ENCODE measurements at places on chromosomes 2 and 18.

DNA sequence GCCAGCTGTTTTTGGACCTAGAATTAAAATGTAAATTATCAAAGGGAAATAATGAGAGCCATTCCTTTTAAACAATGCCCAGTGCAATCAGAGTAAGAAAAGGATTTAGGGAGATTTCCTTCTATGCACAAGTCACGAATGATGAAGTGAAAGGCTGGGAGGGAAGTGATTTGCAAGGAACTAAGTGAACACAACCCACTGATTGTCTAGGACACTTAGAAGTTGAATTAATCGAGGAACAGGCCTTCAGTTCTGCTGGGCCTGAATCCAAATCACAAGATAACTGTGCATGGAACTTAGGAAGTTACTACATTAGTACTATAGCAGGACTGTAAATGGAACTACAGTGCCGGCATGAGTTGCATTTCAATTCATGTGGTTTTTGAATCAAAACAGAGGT, 17.7 kb downstream of the MAP2 start:
- no peak for DNase-seq

- DNase-seq: no peak
Measured at GRCh38 chr2:86633155-86633651, 9.5 kb upstream of the RNF103 start.

- no peak for DNase-seq
Measured at GRCh38 chr2:108571286-108571685, 37.0 kb downstream of the LIMS1 start.

DNA sequence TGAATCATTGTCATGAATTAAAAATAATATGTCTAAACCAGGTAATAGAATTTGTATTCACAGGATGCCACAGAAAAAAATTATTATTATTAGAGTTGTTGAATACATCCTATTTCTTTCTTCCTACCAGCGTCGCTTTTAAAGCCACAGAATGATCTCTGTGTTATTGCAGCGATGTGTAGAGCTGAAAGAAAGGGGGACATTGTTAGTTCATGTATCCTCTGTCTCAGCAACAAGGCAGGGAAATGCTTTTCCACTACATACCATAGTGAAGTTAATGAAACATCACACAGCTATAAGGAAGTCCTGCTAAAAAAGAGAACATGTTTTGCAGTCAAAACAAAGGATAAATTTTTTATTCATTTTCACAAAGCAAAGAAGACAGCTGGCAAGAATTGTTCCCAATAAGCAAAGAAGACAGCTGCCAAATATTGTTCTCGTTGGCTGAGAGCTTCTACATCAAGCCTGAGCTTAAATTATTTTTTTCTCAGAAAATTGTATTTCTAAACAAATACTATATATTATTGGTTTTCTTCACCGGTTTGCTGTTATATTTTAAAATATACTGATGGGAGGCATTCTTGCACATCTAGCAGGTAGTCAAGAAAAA, 1234.4 kb downstream of the SUCLG1 start:
- DNase-seq: no peak

- no peak for DNase-seq
Measured at GRCh38 chr2:218736531-218736930, 25.9 kb downstream of the TTLL4 start.

DNA sequence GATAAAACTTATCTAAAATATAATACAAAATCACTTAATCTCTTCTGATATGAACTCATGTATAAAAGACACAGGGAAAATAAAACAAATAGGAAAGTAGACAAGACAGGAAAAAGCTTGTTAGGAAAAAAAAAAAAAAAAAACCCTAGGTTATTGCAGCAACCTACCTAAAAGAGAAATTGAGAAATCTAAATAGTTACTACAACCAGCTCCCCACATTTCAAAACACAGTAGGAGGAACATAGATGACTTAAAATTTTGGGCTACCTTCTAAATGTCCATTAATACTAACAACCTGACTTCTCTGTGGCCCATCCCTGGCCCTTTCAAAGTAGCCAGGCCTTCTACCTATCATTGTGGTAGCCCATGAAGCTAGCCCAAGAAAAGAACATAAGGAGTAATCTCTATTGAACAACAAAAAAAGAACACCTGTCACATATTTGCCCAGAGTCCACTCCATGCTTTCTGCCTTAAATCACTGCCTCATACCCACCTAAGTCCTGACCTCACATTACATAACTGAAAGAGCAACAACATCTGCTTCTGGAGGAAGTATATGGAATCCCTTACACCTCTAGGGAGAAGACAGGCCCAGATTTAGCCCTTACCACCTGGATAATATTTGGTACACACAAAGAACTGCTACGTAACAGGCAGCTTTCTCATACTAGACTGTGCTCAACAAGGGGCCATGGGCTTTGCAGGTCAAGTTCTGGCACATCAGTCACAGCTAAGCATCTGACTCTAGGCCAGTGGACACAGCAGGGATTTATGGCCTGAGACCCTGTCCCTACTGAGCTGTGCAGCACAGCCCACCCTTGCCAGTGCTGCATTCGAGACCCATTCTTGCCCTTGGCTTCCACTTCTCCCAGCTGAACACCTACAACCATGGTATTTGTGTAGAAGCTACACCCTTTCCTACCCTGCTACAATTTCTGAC, 8.5 kb downstream of the SUCLG1 start:
- DNase-seq: no peak

DNA sequence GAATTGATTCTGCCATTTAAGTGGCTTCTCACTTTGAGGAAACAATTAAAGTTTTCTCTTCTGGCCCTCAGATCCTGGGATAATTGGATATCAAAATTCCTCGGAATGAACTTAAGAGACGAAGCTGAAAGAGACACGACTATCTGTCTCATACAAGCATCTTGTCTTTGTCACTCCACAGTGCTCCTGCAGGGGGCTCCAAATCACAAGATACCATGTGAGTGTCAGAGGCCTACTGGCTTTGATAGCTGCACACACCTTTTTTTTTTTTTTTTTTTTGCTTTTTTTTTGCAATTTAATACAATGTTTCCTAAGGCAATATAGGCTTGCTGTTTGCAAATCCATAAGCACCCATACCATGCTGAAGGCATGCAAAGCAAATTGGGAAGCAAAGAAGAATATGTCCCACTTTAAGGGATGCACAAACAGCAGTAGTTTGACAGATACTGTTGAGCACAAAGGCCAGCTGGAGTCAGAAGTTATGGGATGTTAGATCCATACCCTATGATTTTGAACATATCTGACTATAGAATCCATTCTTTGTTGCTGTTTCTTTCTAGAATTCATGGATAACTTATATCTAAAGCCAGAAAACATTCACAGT, 109.0 kb upstream of the CBLN2 start:
- DNase-seq: peak; percentile 37

GRCh38 chr18:4142876-4143275, 312.2 kb downstream of the DLGAP1 start:
- DNase-seq: no peak

DNA sequence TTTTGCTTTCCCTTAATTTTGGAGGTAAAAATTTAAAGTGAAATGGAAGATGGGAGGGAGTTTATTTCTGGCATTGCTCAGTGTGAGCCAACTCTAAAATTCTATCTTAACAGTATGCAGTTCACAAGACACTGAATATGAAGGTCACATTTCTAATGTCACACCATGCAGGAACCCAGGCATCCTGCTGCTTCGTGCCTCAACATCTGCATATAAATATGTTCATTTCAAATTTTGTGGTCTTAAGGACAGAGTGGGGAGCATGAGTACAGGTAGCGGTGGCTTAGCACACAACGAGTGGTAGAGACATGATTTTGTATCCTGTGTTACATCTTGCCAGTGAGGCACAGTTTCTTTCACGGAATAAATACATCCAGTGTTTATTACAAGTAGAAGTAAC, 102.4 kb downstream of the ARL4C start:
- no peak for DNase-seq

DNA sequence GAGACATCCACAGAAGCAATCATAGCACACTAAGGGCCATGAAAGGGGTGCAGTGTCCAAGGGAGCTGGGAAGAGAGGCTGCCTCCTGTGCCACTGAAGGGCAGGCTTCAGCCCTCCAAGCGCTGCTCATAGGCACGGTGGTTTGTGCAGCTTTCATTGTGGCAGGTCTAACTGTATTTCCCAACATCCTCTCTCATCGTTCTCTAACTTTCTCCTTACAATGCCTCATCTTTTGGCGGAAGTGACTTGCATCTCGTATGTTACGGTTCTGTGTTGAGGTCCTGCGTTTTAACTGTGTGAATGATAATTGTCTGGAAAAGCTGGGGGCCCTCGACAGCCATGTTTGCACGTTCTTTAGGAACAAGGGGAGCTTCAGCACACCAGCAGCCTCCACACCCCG, 213.9 kb downstream of the GBX2 start:
- no peak for DNase-seq

DNA sequence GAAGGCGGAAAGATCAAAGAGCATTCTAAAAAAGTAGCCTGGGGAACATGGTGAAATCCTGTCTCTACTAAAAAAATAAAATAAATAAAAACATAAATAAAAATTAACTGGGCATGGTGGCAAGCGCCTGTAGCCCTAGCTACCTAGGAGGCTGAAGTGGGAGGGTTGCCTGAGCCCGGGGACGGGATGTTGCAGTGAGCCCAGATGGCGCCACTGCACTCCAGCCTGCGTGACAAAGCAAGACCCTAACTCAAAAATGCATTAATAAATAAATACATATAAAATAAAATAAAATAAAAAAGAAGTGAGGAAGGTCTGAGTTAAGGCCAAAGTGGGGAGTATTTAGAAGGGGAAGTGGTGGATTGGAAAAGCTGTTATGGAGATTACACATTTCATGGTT, 1.3 kb upstream of the PSMD14 start:
- DNase-seq: no peak

DNA sequence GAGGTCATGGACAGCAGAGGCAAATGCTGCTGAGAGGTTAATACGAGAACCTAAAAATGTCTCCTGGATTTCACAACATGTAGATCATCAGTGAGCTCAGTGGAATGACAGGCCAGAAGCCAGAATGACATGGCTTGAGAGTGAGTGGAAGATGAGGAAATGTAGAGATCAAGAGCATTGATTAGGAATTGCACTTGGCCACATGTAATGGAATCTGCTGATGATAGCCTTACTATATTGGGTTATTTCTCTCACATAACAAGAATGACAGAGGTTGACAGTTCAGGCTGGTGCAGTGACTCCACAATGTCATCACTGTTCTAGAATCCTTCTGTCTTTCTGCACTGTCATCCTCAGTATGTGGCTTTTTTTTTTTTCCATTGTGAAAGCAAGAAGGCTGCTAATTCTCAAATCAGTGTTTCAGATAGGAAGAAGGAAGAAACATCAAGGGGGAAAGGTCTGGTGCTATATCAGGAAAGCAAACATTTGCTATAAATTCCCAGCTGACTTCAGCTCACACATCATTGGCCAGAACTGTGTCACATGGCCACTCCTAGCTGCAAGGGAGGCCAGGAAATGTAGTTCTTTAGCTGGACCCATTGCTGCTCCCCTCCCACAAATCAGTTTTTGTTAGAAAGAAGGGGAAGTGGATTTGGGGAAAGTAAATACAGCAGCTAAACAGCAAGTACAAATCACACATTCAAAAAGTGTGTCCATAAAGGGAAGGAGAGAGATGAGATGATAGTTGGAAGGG, 127.2 kb downstream of the FAM161A start:
- DNase-seq: no peak

DNA sequence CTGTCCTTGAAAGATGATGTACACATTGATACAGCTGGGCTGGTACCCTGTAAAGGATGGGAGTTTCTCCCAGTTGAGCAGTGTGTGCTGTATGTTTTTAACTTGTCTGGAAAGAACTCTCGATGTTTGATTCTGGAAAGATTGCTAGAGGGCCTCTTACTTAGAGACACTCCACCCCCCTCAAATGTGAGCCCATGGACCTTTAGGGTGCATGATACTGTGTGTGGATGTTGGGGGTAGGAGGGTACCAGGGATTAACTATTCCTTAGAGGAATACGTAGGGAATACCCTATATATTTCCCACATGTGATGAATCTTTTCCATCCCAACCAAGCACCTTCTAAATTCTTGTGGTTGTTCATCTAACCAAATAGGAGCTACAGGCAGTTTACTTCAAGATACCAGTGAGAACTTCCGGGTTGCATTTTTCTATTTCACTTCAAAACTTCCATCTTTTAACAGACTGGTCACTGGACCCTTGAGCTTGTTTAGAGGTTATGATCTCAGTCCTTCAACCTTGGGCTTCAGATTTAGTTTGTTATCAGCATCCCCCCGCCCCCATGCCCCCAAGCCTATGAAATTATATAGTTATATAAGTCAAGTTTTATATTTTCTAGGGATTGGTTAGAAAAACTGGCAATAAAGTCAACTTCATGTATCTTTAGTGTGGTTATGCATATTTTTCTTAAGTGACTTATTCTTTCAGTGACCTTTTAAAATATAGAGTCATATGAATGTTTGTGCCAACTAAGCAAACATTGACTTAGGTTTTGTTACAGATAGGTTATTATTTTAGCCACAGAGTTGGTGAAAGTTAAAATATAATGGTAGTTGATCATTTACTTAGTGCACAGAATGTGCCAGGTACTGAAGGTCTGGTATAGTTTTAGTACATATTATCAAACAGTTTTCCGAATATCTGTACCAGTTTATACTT, 18.2 kb downstream of the AFTPH start:
- DNase-seq: no peak

DNA sequence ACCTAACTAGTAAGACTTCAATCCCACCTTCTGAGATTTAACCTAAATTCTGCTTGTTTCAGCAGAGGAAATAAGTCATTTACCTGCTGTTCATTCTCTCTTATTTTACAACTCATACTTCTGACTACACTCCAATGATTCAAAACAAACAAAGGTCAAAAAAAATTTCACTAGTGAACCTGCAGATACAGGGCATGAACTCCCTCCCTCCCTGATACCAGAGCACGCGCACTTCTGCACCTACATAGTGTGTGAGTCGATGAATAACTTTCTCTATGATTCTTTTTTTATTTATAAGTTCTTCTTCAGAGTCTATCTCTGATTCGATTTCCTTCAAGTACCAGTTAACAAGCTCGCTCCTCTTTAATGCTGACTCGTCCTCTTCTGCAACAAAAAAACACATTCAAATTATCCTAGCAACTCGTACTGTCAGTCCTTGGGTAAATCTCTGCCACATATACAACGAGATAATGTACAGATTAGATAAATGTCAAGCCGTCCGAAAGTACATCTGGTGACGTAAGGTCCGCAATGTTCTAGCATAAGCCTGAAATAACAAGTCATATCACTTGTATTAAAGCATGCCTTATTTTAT, 7.4 kb upstream of the LCT start:
- no peak for DNase-seq

DNA sequence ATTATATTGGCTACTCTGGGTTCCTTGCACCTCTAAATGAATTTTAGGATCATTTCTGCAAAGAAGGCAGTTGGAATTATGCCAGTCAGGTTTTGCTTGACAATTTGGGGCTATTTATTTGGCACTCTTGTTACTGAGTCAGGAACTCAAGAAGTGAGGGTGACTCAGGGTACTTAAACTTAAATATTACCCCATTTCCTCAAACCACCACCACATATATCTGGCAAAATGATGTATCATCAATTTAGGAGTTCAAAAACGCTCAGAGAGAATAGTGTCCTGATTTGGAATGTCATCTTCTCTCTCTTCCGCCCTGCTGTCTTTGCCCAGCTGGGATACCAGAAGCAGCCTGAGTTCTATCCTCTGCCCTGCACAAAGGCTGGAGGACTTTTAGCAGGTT, 2.4 kb upstream of the THNSL2 start:
- DNase-seq: no peak

- DNase-seq: no peak
Measured at GRCh38 chr2:223225266-223225665, 173.3 kb downstream of the KCNE4 start.

GRCh38 chr2:240269886-240270285, 129.4 kb upstream of the OTOS start:
- DNase-seq: no peak
